GM04503 (cell line): ENCODE measurements at places on chromosomes 11 and 22.

GRCh38 chr11:100525635-100526034, 161.5 kb upstream of the ARHGAP42 start:
- no peak for DNase-seq

DNA sequence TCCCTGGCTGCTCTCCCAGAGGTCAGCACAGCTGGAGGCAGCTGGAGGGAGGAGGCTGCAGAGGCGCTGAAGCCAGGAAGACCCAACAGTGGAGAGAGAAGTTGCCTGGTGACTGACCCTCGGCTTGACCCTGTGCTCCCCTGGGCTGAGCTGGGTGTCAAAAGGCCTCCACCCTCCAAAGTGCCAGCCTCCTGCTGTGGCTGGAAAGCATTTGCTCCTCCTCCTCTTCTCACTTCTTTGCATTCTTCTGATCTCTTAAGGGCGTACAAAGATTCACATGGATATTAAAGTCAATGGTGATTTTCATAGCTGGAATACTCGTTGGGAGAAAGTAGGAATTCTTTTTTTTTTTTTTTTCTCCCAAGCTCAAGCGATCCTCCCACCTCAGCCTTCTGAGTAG, 91.7 kb downstream of the MED15 start:
- DNase-seq, result no peak

GRCh38 chr11:99325847-99326246, 305.1 kb downstream of the CNTN5 start:
- peak; percentile 27 for DNase-seq

DNA sequence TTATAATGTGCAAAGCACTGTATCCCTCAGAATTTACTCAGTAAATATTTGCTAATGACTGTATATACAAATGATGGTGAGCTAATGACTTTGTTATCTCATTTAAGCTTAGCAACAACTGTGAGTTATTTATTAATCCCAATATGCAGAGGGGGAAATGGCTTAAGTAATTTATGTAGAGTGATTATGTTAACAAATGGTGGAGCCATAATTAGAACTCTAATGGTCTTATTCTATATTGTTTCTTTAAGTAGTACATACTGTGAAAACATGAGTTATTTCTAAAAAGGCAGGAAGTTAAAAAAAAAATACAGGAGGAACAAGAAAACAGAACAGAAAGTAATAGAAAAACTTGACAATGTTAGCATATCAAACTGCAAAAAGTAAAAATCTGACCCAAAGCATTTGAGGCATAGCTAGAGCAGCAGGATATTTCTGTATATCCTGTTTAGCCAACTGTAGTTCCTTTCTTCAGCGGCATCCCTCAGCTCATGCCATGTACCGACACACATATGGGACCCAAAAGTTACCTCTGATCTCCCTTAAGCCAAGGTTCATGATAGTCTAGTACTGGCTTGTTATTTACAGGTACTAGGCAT, 94.2 kb downstream of the FCHSD2 start:
- no peak for DNase-seq

DNA sequence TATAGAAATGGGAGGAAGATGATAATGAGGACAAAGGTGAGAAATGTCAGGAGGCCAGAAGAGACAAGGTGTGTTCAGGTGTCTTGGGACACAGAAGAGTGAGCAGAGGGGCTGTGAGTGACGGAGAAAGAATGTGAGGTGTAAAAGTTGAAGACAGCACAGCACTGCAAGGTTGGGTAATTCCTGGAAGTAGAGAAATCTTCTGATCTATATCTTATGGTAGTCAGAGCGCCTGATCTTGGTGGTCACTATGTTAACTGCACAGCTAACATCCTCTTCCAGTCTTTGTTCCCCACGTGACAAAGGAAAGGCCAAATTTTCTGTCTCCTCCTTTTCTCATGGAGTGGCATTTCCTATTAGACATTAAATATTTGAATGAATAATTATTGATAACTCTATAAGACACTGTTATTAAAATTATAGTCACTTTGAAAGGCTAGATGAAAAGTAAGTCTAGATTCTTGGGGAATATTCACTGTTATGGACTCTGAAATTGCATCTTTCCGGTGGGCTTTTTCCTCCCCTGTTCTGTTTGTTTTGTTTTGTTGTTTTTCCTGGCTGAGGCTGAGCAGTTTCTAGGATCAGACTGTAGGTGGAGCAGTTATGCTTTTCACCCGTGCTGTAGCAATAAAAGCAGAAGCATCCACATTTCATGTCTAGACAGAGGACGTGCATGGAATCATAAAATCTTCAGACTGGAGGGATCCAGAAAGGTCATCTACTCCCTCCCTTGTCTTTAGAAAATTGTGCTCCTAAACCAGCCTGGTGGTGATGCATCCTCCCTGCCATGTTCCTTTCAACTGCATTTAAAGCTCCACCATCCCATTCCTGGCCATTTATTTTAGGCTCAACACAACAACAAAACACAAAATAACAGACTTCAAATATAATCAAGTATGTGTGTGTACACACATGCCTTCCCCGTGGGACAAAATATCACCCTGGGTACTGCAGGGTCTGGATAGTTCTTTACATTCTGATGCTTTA, 26.6 kb downstream of the SC5D start:
- no peak for DNase-seq

GRCh38 chr11:36091256-36091811, 147.5 kb downstream of the LDLRAD3 start:
- DNase-seq, result no peak

DNA sequence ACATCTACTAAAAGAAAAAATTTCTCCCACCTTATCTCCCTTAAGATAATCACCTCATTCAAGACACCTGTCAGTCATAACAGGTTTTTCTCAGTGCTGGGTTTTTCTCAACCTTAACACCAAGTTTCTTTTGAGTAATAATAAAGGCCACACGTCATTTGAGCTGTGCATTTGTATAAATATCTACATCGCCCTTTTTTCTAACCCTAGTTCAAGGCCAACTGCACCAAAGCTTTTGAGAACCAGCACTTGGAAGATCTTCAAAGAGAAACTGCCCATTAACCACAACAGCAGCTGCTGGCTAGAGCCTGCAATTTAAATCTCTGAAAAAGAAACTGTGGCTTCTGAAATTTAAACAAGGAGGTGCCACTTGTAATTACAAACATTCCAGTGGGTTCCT, 6.9 kb downstream of the CADM1 start:
- DNase-seq, result no peak

DNA sequence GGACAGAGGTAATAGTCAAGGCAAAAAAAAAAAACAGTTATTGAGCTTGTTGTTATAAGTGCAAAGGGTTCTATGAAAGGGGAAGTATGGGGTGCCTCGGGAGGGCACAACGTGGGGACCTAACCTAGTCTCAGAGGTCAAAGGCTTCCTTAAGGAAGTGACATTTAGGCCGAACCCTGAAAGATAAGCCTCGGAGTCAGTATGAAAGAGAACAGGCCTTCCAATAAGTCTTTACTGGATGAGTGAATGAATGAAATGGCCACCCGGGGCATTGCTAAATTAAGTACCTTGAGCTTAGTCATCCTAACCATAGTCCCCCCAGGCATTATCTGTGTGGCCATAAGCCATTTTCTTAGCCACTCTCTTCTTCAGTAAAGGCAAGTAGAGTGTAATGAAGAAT, 19.7 kb downstream of the FLI1 start:
- DNase-seq, result no peak

- no peak for DNase-seq
Measured at GRCh38 chr11:35390737-35391682, 28.3 kb downstream of the SLC1A2 start.

- DNase-seq, result no peak
Measured at GRCh38 chr22:49734882-49735281, 92.8 kb downstream of the BRD1 start.

DNA sequence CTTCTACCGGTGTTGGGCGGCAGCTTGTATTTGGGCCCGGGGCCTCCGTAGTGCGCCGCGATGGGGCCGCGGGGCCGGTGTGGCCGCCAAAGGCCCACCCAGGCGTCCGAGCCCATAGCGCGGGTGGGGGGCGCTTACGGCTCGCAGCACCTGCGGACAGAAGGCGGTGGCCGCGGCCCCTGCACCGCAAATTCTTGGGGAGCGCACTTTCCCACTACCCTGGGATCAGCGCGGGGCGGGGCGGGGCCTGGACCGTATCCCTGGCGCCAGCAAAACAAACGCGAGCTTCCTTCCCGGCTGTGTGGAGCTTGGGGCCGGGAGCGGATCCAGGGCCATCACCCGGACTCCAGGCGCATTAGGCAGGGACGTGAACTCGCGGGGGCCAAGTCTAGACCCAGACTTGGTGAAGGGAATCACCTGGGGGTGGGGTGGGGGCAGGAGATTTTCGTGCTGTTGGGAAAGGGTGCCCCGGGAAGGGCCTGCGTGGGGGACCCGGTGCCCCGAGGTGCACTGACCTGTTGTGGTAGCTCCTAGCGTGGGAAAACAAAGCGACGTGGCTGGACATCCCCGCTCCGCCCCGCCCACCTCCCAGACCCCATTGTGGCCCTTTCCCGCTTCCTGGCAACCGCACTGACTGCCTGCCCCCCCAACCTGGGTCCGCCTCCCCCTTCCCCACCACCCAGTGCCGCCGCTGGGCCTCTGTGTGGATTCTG, 2.3 kb upstream of the TYMP start:
- no peak for DNase-seq

DNA sequence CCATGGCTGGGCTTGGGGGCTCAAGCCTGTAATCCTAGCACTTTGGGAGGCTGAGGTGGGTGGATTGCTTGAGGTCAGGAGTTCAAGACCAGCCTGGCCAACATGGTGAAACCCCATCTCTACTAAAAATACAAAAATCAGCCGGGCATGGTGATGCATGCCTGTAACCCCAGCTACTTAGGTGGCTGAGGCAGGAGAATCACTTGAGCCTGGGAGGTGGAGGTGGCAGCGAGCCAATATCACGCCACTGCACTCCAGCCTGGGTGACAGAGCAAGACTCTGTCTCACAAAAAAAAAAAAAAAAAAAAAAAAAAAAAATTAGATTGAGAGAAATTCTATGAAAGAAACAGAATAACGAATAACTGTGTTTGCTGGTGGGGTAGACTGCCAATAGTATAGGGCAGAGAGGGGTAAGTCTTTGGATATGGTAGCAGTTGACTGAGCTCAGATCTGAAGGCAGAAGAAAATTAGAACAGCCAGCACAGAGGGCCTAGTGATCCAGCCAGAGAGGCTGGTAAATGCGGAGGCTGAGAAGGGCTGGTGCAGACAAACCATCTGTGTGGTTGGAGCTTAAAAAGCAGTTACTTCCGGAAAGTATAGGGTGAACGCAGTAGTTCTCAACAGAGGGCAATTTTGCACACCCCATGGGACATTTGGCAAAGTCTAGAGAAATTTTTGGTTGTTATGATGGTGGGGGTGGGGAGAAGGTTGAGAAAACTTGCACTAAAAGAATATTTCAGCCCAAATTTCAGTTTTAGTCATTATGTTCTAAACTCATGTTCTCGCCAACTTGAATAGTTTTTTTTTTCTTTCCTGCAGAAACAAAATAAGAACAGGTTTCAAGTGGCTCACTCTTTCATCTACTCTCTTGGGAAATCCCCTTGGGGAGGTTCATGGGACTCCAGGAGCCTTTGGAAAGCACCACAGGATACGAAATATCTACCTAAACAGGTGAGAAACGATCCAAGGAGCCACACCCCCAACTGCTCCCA, 1.6 kb upstream of the HORMAD2 start:
- DNase-seq, result no peak

DNA sequence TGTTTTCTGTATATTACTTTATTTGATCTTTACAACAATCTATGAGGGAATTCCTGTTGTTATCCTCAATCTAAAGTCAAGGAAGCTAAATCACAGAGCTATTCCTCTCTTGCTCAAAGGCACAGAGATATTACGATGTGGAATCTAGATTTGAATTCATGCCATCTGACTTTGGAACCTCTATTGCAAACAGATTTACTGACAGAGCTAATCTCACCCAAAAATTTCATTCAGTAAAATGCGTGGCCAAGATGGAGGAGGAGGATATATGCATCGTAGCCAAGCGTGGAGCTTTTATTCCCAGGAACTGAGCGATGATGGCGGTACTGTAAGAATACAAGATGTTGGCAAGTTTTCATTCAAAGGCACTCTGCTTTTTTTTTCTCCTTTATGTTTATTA, 791.8 kb downstream of the CNTN5 start:
- DNase-seq, result no peak

DNA sequence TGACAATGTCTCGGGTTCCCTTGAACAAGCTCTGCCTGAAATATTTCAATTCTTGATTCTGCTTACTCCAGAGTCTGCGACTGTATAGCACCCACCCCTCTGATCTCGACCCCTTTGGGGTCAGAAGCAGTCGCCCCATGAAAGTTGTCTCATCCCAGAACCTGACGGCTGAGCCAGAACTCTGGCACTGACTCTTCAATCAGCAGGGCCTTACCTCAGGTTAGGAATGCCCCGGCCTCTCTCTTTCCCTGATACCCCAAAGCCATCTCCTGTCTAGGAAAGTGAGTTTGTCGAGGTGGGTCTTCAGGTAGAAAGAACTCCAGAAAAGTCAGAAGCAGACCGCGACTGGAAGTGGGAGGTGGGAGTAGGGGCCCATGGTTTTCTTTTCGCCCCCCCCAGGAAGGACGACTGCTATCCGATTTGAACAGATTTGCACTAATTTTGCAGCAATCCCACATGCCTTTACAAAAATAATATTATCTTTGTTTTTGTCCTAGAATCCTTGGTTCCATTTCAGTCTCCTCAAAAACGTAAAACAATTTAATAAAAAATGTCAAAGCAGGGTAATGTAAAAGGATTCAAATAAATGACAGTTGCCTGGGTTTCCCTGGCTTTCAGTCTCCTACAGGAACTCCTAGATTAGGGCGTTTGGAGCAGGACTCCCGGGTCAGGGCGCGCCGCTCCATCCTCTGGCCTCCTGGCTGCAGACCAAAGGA, 898 bp upstream of the ROBO3 start:
- DNase-seq, result no peak

DNA sequence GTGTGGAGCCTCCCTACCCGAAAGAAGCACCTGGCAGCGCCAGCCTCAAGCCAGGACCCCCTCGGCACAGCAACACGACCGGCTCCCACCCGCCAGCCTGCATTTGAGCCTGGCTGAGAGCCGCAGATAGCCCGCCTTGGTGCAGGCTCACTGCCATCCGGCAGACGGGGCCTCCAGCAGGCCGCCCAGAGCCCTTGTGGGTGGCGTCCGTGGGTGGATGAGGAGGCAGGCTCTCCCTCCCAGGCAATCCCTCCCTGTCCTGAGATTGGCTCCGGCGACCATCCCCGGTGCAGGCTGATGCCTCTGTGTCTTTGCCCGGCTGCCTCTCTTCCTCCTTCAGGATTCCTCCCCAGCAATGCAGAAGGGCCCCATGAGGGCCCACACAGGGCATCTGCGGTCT, 1527.9 kb downstream of the BRD1 start:
- no peak for DNase-seq

DNA sequence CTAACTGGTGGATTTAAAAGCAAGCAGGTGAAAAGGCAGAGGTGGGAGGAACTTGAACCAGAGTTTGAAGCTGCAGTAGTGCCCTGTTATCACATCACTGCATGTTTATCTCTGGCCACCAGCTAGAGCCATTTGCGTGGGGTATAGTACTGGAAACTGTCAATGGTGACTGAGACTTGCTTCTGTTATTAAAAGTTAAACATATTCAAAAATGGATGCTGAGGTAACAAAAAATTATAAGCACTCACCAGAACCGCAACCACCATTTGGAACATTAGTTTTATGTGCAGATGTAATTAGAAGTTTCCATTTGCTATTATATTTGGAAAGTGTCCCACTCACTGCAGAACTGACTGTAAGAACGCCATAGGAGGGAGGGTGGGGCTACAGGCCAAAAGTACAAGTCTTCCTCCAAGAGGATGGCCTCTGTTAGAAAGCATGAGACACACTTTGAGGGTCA, 1.2 kb upstream of the CD59 start:
- no peak for DNase-seq
